PC-3 (cell line): ENCODE measurements at places on chromosomes 4 and X. TPM values are rescaled to one million over a fixed set of nuclear protein-coding genes. Genes with fewer than 3 reads are reported as not detected.

DNA sequence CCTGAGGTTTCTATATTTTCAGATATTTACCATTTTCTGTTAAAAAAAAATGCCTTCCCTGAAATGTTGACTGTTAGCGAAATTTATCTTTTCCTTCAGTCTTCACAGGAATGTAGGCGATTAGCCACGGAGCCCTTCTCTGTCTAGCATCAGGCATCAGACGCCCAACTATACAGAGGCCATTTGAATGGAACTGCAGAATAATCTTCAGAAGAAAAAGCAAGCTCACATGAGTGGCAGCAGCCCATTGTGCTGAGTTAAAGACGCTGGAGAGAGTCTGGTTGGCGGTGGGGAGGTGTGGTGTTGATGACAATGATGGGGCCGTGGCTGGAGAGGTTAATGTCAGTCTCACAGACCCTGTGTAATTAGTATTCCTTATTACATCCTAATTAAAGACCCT is 196.8 kb upstream of the LEF1 start:
- no peak for DNase-seq

The FGG gene
- not detected in 2 replicates for total RNA-seq

The JCHAIN gene
- total RNA-seq = not detected in 2 replicates

- DNase-seq = peak; percentile 2
These were observed 538.2 kb downstream of the DMD start for GRCh38 chrX:32673193-32673592.

GRCh38 chr4:110034026-110034393 is 121.3 kb downstream of the EGF start:
- DNase-seq = no peak

The MAGEB6 gene
- not detected in 2 replicates for total RNA-seq

The VCX3A gene
- total RNA-seq = not detected in 2 replicates

The MAGEC2 gene
- not detected in 2 replicates for total RNA-seq
